Hair follicle dermal papilla cell (primary cell): ENCODE measurements at places on chromosomes 13 and 19. TPM values are rescaled to one million over a fixed set of nuclear protein-coding genes. Genes with fewer than 3 reads are reported as not detected.

GDF15 gene
- 4.5 and 4.9 TPM in 2 replicates for total RNA-seq

ZGLP1 gene
- 0.81 and 1.8 TPM in 2 replicates for total RNA-seq

ZNF823 gene
- total RNA-seq = 3.6 and 4.3 TPM in 2 replicates

APOC4 gene
- not detected in 2 replicates for total RNA-seq

ZFP28 gene
- 13.5 and 14.1 TPM in 2 replicates for total RNA-seq

C2CD4C gene
- total RNA-seq = under 0.01 and 0.12 TPM in 2 replicates

RCBTB2 gene
- 10.8 and 11.5 TPM in 2 replicates for total RNA-seq

CEACAM1 gene
- 1.5 and 1.6 TPM in 2 replicates for total RNA-seq

ZNF66 gene
- total RNA-seq = 0.97 and 3.1 TPM in 2 replicates

NRTN gene
- total RNA-seq = 0.16 TPM in 1 of 2 replicates, not detected in the other
